Activated naive CD4-positive, alpha-beta T cell treated with anti-CD3 and anti-CD28 coated beads, Interleukin-2, amount 50 U/mL, for 16 hours (primary cell): ENCODE measurements at places on chromosomes 4 and X.

- DNase-seq: peak; percentile 36
These were observed 13.0 kb downstream of the DKC1 start for GRCh38 chrX:154775419-154776349.

DNA sequence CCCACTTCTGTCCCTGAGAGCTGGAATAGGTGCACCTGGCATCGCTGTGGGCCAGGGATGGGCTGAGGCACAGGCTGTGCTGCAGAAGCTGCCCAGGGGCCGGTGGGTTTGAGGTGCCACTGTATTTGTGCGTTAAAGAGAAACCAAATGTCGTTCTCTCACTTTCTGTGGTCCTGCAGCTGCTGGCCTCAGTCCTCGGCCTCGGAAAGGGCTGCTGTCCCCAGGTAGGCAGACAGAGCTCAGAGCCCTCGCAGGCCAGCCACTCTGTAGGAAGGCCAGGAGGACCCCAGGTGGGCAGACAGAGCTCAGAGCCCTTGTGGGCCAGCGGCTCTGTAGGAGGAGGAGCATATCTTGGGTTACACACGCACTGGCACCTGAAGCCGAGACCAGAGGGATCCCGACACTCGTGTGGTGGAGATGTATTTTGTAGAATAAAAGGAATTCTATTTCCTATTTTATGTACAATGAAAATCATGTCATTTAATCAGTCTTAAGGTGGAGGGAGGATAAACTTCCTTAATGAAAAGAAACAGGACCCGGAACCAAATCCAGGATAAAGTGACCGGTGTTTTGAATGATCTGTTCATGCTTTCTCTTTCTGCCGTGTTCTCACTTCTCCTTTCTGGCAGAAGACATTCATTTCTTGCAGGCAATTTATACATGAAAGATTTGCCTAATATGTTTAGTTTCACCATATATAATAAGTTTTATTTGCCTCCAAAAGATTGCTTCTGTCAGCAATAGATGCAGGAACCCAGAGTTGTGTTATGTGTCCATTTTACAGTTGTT, 54.4 kb upstream of the HGFAC start:
- DNase-seq: no peak

DNA sequence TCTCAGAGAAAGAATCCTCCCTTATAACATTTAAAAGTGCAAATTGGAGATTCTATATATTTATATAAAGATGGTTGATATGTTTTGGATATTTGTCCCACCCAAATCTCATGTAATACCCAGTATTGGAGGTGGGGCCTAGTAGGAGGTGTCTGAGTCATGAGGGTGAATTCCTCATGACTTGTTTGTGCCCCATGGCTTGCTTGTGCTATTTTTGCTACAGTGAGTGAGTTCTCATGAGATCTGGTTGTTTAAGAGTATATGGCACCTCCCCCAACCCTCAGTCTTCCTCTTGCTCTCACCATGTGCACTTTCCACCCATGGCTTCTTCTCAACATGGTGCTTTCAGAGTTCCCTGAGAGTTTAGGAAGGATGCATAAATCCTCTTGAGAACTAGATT, 9.5 kb upstream of the ANKRD50 start:
- no peak for DNase-seq

- peak; percentile 12 for DNase-seq
These were observed 2.8 kb upstream of the CLCN5 start for GRCh38 chrX:49919617-49920016.

DNA sequence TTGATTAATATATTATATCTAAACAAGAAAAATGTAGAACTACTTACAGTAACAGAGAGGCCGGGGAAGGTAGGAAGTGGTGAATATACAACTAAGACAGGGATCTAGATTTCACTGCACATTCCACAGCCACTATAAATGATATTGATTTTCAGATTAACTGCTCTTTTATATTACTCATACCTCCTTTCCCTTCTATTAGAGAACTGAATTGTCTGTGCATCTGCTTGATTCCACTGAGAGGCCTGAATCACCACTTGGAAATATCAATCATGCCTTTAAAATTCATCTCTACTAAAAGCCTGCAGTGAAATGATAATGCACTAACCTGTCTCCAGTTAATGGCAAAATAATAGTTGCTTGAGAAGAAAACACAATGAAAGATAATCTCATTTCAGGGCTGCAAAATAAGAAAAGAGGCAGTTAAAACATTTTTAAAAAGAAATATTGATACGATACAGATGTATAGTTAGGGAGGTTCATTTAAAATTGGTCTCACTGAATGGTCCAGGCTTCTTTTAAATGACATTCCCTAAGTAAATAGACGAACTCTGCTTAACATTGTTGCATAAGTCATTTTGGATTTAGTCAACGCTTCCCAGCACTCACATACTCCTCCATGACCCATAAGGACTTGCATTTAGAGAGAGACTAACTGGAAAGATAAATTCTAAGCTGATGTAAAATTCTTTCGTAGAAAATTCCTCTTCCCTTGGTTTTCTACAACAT, 3.8 kb downstream of the ANTXR2 start:
- DNase-seq: no peak

DNA sequence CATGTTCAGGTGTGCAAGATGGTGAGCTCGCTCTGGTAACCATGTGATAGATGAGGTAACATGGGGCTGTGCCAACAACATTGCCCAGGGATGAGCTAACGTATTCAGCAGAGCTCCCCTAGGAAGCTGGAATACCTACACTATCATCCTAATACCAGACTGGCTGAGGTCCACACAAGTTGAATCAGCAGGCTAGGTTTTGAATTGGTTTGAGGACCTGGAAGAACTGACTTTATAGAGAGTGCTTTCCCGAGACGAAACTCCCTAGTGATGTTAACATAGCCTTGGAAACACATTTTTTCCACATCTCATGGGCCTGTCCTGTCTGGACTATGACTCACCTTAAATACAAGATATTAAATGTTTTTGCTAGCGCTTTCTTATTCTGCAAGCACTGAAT, 56.7 kb downstream of the IGFBP7 start:
- DNase-seq: no peak
